A549 treated with dexamethasone at 1 μM for 4 hours (cell line): ENCODE measurements at places on chromosomes 16 and 17. TPM values are rescaled to one million over a fixed set of nuclear protein-coding genes. Genes with fewer than 3 reads are reported as not detected.

The CXCL16 gene
- total RNA-seq = 13.7 to 21.8 TPM (median 21.1 TPM) in 5 replicates

The GPR179 gene
- 0.02 to 0.05 TPM (median 0.03 TPM) in 4 of 5 replicates, not detected in the other for total RNA-seq

The ARHGDIG gene
- 2.6 to 3.1 TPM (median 2.8 TPM) in 5 replicates for total RNA-seq

The KCNJ16 gene
- total RNA-seq = 0.24 to 0.40 TPM (median 0.28 TPM) in 5 replicates

The ZNF624 gene
- total RNA-seq = 0.98 to 1.8 TPM (median 1.4 TPM) in 5 replicates

The KRT28 gene
- total RNA-seq = not detected in 5 replicates

The SEPTIN12 gene
- total RNA-seq = not detected in 5 replicates

The C16orf92 gene
- total RNA-seq = not detected in 5 replicates

The CIBAR2 gene
- total RNA-seq = 0.08 TPM in 1 of 5 replicates, not detected in the others

The APOBR gene
- total RNA-seq = 0.06 to 0.08 TPM (median 0.06 TPM) in 4 of 5 replicates, not detected in the other

The NPIPA3 gene
- 0.35 to 1.9 TPM (median 1.0 TPM) in 5 replicates for total RNA-seq

The TEX19 gene
- 0.26 to 0.53 TPM (median 0.37 TPM) in 5 replicates for total RNA-seq

The SPATA32 gene
- 0.08 to 0.14 TPM (median 0.12 TPM) in 5 replicates for total RNA-seq

The GNG13 gene
- not detected in 5 replicates for total RNA-seq

The XYLT1 gene
- total RNA-seq = 0.65 to 1.2 TPM (median 0.96 TPM) in 5 replicates

The PROCA1 gene
- 0.87 to 1.6 TPM (median 1.4 TPM) in 5 replicates for total RNA-seq

The ALOX15 gene
- total RNA-seq = 0.07 to 0.24 TPM (median 0.15 TPM) in 5 replicates

The FOXJ1 gene
- 0.65 to 1.4 TPM (median 1.1 TPM) in 5 replicates for total RNA-seq

The ZNF213 gene
- 7.1 to 14.3 TPM (median 13.0 TPM) in 5 replicates for total RNA-seq

The KARS1 gene
- total RNA-seq = 169 to 183 TPM (median 178 TPM) in 5 replicates

The RAB11FIP4 gene
- total RNA-seq = 1.3 to 1.9 TPM (median 1.7 TPM) in 5 replicates

The TRPV2 gene
- 0.27 to 0.70 TPM (median 0.55 TPM) in 5 replicates for total RNA-seq

The CUEDC1 gene
- total RNA-seq = 38.0 to 64.4 TPM (median 56.9 TPM) in 5 replicates

The DNAH9 gene
- total RNA-seq = 0.13 TPM in 1 of 5 replicates, not detected in the others

The CHD3 gene
- total RNA-seq = 56.7 to 75.9 TPM (median 72.6 TPM) in 5 replicates

The GPR142 gene
- total RNA-seq = not detected in 5 replicates

The HAGH gene
- 50.3 to 70.7 TPM (median 65.9 TPM) in 5 replicates for total RNA-seq

The ABCA5 gene
- 1.8 to 2.6 TPM (median 2.5 TPM) in 5 replicates for total RNA-seq
